ENCODE measurements at places on chromosomes 6 and 20.

- DNase-seq = no peak
Observed at GRCh38 chr6:157398151-157398550, 17.2 kb downstream of the ZDHHC14 start.

GRCh38 chr20:24851346-24852019, 97.6 kb upstream of the CST7 start:
- DNase-seq = no peak

DNA sequence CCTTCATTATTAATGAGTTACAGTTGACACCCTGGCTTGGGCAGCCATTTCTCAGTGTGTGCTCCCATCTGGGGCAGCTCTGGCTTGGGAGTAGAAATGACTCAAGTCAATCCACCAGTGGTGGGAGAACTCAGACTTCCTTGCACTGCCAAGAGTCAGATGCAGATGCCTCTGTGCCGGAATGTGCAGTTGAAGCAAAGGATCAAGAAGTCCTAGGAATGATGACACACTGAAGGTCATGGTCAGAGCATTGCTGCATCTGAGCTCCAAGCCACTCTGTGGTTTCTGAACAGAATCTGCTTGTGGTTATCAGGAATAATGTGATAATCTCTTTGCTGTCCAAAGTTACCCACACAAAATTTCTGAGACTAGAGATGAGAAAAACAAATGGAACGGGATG, 19.5 kb upstream of the PAX1 start:
- no peak for DNase-seq

DNA sequence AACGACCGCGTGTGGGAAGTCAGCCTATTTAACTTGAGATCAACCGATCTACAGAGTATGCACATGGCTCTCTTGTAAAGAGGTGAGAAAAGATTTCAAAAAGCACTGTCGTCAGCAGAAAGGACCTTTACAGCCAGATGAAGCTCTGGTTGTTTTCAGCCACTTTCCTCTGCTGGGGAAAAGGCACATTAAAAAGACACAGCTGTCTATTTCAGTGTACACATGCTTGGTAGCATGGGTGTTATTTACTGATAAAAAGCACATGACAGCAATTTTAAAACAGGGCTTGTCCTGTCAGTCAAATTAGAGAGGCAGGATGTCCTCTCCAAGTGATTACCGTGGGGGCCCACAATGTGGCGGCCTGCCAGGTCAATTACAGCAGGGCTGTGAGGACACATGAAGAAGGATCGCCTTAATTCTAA, 188.9 kb downstream of the PRKN start:
- no peak for DNase-seq

GRCh38 chr6:99119109-99120031, 171.6 kb upstream of the FBXL4 start:
- DNase-seq = peak; percentile 52

- DNase-seq = no peak
Observed at GRCh38 chr6:82818727-82819126, 246.9 kb downstream of the UBE3D start.

GRCh38 chr20:9911519-9911918, 72.6 kb upstream of the PAK5 start:
- no peak for DNase-seq

GRCh38 chr20:10125757-10126156, 91.0 kb downstream of the ANKEF1 start:
- no peak for DNase-seq

DNA sequence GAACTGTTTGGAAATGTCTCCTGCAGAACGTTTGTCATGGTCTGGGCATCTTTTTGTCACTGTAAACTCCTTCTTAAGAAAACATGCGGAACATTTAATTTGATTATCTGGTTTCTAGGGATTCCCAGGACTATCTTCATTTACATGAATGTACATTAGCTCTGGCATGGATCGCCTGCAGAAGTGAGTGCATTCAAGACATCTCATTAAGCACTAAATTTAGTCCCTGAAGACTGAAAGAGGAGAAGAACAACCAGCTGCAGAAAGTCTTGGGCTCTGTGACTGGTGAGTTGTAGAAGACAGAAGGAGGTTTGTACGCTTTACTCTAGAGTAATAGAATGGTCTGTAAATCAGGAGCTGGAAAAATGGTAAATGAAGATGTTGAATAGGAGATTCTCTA, 540.7 kb downstream of the BCKDHB start:
- DNase-seq = no peak

- DNase-seq = no peak
Observed at GRCh38 chr6:101108286-101108685, 227.2 kb upstream of the ASCC3 start.

DNA sequence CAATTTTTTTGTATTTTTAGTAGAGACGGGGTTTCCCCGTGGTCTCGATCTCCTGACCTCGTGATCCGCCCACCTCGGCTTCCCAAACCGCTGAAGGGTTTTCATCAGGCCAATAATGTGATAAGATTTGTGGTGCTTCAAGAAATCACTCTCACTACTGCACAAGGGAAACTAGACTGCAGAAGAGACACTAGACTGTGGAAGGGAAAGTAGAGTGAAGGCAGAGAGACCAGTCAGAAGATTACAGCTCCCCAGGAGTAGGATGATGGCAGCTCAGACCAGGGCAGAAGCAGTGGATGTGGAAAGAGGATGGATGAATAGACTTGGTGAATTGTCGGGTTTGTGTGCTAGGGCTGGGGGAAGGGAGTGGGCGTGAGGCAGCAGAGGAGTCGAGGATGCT, 48.0 kb upstream of the GTSF1L start:
- DNase-seq = no peak

- DNase-seq = no peak
Observed at GRCh38 chr6:154731296-154732218, 1.7 kb upstream of the SCAF8 start.
